Glutamatergic neuron (in vitro differentiated cells): ENCODE measurements at places on chromosomes 12 and 14. TPM values are rescaled to one million over a fixed set of nuclear protein-coding genes. Genes with fewer than 3 reads are reported as not detected.

DNA sequence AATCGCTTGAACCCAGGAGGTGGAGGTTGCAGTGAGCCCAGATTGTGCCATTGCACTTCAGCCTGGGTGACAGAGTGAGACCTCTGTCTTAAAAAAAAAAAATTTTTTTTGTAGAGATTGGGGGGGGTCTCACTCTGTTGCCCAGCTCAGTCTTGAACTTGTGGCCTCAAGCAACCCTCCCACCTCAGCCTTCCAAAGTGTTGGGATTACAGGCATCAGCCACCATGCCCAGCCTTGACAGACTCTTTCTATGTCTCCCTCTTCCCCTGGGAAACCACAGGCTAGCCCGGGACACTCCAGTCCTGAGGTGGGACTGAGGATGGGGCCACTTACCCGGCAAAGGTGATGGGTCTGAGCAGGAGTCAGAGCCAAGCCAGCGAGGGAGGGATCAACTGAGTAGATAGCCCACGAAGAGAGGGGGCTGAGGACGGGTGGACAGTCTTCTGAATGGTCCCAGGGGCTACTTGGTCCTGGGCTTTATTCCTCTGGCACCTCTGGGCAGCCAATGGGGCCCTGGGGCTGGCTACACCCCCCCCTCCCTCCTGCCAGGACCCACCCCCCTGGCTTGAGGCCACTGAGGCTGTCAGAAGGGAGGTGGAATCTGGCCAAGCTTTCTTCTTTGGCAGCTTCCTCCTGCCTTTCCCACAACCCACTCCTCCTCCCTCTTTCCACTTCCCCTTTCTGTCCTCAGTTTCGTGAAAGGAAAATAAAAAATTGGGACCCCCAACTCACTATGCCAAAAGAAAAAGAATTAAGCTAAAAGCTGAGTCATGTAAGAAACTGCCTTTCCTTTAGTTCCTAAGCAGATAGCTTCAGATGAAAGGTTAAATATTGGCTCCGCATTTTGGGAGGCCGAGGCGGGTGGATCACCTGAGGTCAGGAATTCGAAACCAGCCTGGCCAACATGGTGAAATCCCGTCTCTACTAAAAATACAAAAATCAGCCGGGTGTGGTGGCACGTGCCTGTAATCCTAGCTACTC, at the start of gene SDS:
Gene SDS, minus strand, starts transcription at position 453 of the 981 bp plus-strand sequence. CDS start 4,179 bp downstream, outside the sequence.
- no peaks in the 10 kb centered on the region for H3K4me1 ChIP-seq
- no peak for DNase-seq
- H3K36me3 ChIP-seq, result no peaks in the 10 kb centered on the region
- H3K4me3 ChIP-seq, result no peak within 1 kb of the TSS
- peaks cover 3% of the 10 kb centered on the region for H3K27me3 ChIP-seq

- H3K36me3 ChIP-seq, result no peaks in the 10 kb centered on the region
- H3K27me3 ChIP-seq, result peaks cover 2% of the 10 kb centered on the region
- H3K4me3 ChIP-seq, result no peak overlapping the region
- no peak overlapping the region for H3K27ac ChIP-seq
Observed at GRCh38 chr12:89363084-89363483, 10.8 kb upstream of the DUSP6 start.

DNA sequence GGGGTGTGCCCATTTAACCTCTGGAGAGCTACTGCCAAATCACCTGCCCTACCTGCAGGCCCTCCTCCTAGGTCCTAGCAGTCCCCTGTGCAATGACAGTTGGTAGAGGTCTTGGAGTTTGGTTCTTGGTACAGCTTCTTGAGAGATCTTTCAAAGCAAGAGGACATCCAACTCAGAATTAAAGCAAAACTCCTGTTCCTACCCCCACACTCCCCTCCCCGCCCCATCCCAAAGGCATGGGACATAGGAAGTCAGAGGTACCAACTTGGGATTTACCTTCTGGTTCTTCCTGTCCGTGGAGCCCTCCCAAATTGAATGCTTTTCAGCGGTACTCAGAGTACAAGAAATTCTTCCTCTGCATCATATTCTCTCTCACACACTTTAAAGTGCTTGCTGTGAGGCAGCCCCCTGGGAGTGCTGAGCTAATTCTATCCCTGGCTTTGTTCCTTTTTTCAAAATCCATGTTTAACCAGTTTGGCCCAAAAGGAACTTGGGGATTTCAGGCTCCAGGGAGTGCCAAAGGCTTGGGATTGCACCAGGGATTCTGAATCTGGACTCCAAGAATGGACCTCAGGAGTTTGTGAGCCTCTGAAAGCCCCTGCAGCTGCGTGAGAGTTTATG, 40.8 kb downstream of the GALNT16 start:
- no peak for DNase-seq
- H3K4me1 ChIP-seq, result peaks cover 25% of the 10 kb centered on the region
- no peak overlapping the region for H3K27ac ChIP-seq
- no peak overlapping the region for H3K4me3 ChIP-seq
- no peaks in the 10 kb centered on the region for H3K36me3 ChIP-seq

GRCh38 chr12:24833513-24833912, 115.4 kb downstream of the BCAT1 start:
- H3K27me3 ChIP-seq, result peaks cover 3% of the 10 kb centered on the region
- H3K36me3 ChIP-seq, result no peaks in the 10 kb centered on the region
- no peak for DNase-seq
- H3K4me3 ChIP-seq, result no peak overlapping the region

AKAP5 gene
- 0.15 TPM for total RNA-seq

B3GNT4 gene
- total RNA-seq, result 1.8 TPM
